Trophoblast cell (in vitro differentiated cells and primary cell): ENCODE measurements at places on chromosomes 13 and 19.

- peak; percentile 60 for DNase-seq
Measured at GRCh38 chr13:31322026-31322425, 122.3 kb downstream of the B3GLCT start.

DNA sequence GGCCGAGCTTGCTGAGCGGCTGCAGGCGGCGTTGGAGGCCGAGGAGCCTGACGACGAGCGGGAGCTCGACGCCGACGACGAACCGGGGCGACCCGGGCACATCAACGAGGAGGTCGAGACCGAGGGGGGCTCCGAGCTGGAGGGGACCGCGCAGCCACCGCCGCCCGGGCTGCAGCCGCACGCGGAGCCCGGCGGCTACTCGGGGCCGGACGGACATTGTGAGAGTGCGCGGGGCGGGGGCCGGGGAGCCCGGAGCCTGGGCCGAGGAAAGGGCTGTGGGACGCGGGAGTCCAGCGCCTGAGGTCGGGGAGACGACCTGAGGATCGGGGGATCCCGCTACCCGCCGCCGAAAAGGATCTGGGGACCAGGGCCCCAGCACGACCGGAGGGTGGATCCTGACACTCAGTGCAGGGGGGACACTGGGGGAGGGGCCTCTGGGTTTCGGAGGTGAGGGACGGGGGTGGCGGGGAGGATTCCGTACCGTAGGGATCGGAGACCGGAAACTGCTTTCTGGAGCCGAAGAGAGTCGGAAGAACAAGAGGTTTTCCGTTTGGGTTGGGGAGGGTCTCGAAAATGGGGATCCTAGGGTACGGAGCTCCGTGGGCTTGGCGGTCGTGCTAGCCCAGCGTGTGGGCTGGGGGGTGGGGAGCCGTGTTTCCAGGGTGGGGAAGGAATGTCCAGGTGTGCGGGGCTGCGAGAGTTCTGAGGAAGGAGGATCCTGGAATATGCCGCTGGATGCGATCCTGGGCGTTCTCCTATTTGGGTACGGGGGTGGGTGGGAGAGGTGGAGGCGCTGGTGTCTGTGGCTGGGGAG lies 616 bp downstream of the HNRNPUL1 start:
- no peak for DNase-seq

GRCh38 chr19:39247701-39248664 lies 673 bp downstream of the IFNL4 start:
- DNase-seq: no peak

GRCh38 chr13:27266917-27267316 lies 3.7 kb upstream of the RASL11A start:
- DNase-seq: no peak

- peak; percentile 14 for DNase-seq
Measured at GRCh38 chr19:3276341-3276799, 51.9 kb downstream of the CELF5 start.

DNA sequence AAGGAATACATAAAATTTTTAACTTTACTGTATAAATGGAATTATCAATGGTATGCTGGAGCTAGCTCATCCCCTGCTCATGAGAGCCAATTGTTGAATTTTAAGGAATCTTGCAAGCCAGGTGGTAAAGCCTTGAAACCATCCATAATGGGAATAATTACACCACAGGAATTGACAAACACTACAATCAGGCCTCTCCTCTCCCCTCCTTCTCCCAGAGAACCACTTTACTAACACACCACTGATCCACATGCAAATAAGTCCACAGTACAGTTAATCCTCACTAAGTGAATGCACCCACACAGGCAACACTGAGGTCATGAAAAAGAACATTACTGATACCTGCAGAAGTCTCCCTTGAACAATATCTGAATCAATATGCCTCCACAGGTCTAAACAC lies 140.5 kb downstream of the KLF12 start:
- DNase-seq: no peak

- peak; percentile 67 for DNase-seq
Measured at GRCh38 chr13:40787062-40787461, 2.3 kb upstream of the SLC25A15 start.

GRCh38 chr19:37990362-37990761 lies 83.4 kb downstream of the SIPA1L3 start:
- DNase-seq: peak; percentile 73

GRCh38 chr13:76942363-76942762 lies 5.9 kb upstream of the ACOD1 start:
- DNase-seq: no peak

DNA sequence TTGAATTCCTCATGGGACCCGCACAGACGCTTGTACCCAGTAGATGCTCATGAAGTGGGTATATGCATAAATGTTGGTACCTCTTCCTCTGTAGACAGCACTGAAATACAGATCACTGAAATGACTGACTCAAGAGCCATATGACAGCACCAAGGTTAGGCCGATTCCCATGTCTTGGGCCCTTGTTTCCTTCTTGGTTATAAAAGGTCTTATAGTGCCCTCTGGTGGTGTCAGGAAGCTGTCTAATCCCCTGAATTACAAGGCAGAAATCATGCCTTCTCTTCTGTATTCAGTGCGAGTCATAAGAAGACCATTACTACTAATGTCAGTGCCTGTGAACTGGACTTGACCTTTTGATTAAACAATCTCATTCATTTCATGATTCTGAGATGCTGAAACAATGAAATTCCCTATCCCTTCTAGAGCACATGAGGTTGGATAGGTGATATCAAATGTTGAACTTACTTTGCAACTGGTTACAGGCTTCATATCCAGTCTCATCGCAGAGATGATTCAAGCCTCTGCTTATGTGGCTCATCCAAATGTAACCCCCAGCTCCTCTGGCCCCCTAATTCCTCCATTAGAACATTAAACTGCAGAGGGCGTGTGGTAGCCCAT lies 59.7 kb downstream of the SPATA13 start:
- DNase-seq: peak; percentile 59
